ENCODE measurements at places on chromosomes 4 and X.

DNA sequence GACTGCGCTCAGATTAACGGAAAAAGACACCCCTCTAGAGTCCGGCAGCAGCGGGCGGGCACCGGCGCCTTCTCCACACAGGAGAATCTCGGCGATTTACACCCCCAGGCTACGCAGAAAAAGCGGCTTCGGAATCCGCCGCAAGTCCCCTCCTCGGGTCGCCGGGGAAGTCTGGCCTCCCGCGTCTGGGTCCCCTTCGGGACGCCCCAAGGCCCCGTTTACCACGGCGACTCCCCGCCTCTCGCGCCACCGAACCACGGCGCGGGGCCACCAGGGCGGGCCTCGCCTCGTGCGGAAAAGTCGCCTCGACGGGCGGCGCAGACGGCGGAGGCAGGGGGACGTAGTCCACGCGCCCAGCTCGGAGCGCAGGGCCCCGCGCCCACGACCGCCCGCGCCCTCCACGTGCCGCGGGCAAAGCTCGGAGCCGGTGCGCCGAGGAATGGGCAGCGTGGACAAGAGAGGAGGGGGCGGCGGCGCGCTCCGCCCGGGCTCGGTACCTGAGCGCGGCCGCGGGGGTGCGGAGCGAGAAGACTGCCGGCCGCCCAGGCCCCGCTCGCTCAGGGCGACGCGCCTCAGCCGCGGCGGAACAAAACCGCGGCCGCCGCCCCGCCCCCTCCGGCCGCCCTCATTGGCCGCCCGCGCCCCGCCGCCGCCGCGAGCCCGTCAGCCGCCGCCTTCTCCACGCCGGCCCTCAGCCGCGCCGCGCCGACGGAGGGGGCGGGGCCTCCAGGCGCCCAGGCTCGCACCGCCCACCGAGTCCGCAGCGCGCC is at the start of gene FAM53A:
FAM53A (minus strand) TSS at position 578 of the 770 bp plus-strand sequence. CDS start 15,572 bp downstream, outside the sequence.
- peak; percentile 86 for DNase-seq

DNA sequence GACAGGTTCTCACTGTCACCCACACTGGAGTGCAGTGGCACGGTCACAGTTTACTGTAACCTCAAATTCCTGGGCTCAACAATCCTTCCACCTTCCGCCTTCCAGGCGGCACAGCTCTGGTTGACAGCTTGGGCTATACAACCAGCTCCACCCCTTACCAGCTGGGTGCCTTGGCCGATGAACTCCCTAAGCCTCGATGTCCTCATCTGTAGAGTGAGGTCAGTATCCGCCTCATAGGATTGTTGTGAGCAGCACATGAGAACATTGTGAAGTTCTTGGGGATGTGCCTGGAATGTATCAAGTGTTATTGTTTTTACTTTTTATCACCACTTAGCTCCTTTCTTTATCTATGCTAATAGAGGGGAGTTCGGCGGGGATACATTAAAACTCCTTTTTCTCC is 23.3 kb downstream of the UCHL1 start:
- DNase-seq = no peak

DNA sequence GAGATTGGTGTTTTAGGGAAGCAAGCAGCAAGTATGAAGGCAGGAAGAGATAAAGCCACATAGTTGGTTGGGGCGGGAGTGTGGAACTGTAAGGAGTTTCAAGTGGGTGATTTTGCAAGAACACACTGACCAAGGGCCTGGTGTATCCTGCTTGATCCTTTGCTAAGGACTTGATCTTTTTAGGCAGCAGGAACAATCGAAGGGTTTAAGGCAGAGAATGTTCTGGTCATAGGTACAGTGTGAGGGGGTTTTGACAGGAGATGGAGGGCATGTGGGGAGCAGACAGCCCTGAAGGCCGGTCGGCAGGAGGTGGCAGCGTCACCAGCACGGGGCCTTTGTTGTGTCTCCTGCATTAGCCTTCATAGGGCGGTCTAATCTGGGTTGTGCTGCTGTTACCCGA is 54.7 kb downstream of the FAM193A start:
- no peak for DNase-seq

GRCh38 chrX:49129427-49129826 is 5.9 kb upstream of the GPKOW start:
- DNase-seq = no peak
